ENCODE measurements at places on chromosomes 1 and 21.

GRCh38 chr1:147626291-147626690 is 44.0 kb downstream of the ACP6 start:
- no peak for DNase-seq

DNA sequence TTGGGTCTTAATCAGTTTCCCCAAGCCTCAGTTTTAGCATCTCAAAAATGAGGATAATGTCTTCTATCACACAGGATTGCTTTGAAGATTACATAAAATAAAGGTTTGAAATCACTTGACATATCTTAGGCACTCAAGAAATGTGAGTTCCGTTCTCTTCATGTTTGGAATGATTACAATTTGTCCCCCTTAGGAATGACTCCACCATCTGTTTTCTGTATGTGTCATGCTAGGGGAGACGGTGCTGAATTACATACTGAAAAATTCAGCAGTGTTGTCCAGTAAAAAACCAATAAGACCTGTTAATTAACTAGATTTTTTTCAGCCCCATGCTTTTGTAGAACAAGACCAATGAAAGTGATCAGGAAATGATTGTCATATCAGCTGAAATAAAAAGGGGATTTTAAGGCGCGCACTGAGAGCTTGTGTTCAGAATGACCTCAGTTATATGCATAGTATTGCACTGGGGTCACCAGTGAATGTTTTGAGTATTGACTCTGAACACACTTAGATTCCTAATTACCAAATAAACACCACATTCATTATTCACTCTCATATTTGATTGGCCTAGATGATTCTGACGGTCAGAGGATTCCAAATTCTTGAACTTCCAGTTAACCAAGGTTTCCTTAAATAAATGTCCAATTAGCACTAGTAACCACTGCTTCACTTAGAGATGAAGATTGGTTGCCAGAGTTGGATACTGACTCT is 114.5 kb upstream of the KCNK2 start:
- DNase-seq: no peak

GRCh38 chr1:194709439-194709838 is 1523.0 kb upstream of the B3GALT2 start:
- DNase-seq: no peak

DNA sequence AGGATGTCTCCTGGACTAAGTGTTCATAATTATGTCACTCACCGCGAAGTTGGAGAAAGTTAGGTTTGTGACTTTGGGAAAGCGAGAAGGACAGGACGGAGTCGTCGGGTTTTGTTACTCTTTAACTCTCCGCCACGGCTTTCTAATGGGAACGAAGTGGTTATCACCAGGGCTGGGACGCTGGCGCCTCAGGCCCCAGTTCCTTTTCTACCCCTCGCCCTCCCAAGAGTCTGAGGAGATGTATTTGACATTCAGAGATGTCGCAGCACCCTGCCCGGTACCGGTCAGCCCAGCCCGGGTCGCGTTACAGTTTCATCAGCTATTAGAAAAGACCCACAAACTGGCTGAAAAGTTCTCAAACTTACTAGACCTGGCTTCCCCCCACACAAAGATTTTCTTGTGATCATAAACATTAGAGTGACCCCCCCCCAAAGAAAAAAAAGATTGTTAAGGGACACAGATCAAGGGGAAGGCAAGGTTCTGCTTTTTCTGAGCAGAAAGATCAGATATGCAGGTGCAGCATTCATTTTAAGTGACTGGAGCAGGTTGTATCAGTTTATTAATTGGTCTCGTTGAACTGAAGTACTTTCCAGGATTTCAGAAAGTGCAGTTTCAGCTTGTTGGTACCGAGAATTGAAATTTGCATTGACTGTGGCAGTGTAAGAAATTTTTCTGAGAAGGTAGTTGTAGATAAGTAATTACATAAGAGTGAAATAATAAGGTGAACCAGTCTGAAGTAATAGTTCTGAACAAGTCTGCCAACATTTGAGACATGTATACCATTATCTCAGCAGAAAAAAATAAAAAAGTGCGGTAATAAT is 859 bp upstream of the ZBTB18 start:
- no peak for DNase-seq

DNA sequence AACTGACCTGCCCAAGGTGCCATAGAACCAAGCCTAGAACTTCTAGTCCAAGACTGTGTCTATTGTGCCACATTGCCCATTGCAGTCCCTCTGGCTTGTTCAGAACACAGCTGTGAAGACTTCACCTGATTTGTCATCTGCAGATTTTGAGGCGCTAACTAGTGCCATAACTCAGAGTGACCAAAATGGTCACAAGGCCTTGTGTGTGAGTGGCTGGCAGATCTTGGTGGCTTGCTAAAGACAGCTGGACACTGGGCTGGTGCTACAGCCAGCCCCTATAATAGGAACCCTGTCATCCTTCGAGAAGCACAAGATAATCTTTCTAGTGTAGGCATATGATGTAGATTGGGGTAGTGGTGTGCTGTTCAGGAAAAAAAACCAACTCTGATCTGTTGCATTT is 63.7 kb upstream of the IFNLR1 start:
- no peak for DNase-seq
